ENCODE measurements at places on chromosomes 3 and 15. TPM values are rescaled to one million over a fixed set of nuclear protein-coding genes. Genes with fewer than 3 reads are reported as not detected.

Gene DNAJA4
- total RNA-seq, result 21.3 TPM

Gene MYO1E
- total RNA-seq, result 231 TPM

Gene ECE2
- not detected for total RNA-seq

Gene GOLGA6L10
- 3.9 TPM for total RNA-seq

Gene MME
- 10.5 TPM for total RNA-seq

Data from endothelial cell of umbilical vein (primary cell).